Spinal cord (tissue), 10 donors: ENCODE measurements at places on chromosomes 4 and X. TPM values are rescaled to one million over a fixed set of nuclear protein-coding genes. Genes with fewer than 3 reads are reported as not detected.

- no peak overlapping the region for H3K4me3 ChIP-seq
- no peaks in the 10 kb centered on the region for H3K36me3 ChIP-seq
- no peaks in the 10 kb centered on the region for H3K27me3 ChIP-seq
- no peak for DNase-seq
- H3K27ac ChIP-seq: no peak overlapping the region
Measured at GRCh38 chr4:54498661-54499111, 159.1 kb upstream of the KIT start.

The PPP1R3F gene
- total RNA-seq: 13.3 TPM

The GPR173 gene
- total RNA-seq: 12.5 TPM

DNA sequence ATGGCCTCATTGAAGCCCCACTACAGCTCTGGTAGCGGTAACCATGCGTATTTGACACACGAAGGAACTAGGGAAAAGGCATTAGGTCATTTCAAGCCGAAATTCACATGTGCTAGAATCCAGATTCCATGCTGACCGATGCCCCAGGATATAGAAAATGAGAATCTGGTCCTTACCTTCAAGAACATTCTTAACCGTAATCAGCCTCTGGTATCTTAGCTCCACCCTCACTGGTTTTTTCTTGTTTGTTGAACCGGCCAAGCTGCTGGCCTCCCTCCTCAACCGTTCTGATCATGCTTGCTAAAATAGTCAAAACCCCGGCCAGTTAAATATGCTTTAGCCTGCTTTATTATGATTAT is 876 bp downstream of the HPRT1 start:
- peak; percentile 26 for DNase-seq
- H3K27ac ChIP-seq: no peak overlapping the region
- H3K27me3 ChIP-seq: no peaks in the 10 kb centered on the region
- H3K4me1 ChIP-seq: peaks cover 2% of the 10 kb centered on the region
- no peaks in the 10 kb centered on the region for H3K36me3 ChIP-seq

The UBE2A gene
- 46.6 TPM for total RNA-seq

DNA sequence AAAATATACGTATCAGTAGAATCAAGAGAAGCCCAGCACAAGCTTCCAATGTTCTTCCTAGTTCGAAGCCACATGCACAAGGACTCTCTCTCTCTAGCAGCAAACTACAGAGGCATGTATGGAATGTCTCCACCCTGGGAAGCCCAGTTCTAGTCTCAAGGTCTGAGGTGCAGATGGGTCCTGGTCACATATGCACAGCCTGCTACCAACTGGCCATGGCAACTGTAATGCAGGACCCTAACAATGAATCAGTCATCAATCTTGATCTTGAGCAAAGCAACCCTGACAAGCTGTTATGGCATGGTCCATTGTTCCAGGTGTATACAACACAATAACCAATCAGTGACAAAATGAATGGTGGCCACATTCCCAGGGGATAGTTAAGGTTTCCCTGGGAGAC is 55.8 kb downstream of the MBNL3 start:
- no peak overlapping the region for H3K27ac ChIP-seq
- no peaks in the 10 kb centered on the region for H3K4me1 ChIP-seq
- DNase-seq: no peak
- H3K36me3 ChIP-seq: no peaks in the 10 kb centered on the region

The GAGE2A gene
- total RNA-seq: not detected

DNA sequence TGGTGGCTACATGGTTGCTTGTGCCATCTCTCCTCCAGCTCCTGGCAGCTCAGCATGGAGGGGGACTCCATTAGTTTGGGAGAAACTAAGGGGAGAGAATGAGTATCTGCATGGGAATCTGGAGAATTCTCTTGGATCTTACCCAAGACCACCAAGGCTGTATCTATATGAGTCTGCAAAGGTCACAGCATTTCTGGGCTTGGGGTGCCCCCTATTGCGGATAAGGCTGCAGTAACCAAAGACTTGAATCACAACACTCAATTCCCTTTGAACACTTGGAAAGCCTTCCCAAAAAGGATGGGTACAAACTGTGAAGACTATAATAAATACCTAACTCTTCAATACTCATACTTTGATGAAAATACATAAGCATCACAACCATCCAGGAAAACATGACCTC is 623.5 kb upstream of the NR3C2 start:
- H3K27ac ChIP-seq: no peak overlapping the region
- no peaks in the 10 kb centered on the region for H3K36me3 ChIP-seq
- no peaks in the 10 kb centered on the region for H3K4me1 ChIP-seq
- no peak overlapping the region for H3K4me3 ChIP-seq

GRCh38 chr4:11286533-11286932 is 142.2 kb downstream of the HS3ST1 start:
- H3K27ac ChIP-seq: no peak overlapping the region
- no peaks in the 10 kb centered on the region for H3K4me1 ChIP-seq
- no peaks in the 10 kb centered on the region for H3K36me3 ChIP-seq
- no peak for DNase-seq
- H3K4me3 ChIP-seq: no peak overlapping the region

The AFF2 gene
- total RNA-seq: 49.8 TPM

DNA sequence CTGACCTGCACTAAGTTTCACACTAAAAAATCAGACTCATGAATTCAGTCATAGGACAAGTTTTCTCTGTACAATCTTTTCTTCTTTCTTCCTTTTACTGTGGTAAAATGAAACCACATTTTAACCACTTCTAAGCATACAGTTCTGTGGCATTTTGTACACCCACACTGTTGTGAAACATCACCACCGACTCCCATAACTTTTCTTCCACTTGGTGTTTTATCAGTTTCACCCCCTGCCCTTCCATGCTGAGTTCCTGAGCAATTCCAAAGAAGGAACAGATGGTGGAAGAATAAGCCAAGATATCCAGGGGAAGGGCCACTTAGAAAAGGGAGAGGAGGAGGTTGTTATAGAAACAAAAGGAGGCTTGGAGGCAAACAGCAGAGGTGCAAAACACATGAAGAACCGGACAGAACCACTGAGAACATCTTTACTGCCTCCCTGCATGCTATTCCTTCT is 22.6 kb downstream of the SLC25A4 start:
- no peaks in the 10 kb centered on the region for H3K27me3 ChIP-seq
- no peaks in the 10 kb centered on the region for H3K4me1 ChIP-seq
- no peak overlapping the region for H3K27ac ChIP-seq
- no peak overlapping the region for H3K4me3 ChIP-seq

GRCh38 chr4:89491761-89492160 is 184.2 kb upstream of the GPRIN3 start:
- no peak for DNase-seq
- H3K27ac ChIP-seq: no peak overlapping the region
- H3K36me3 ChIP-seq: no peaks in the 10 kb centered on the region
- no peaks in the 10 kb centered on the region for H3K4me1 ChIP-seq

The FGF2 gene
- total RNA-seq: 38.1 TPM

DNA sequence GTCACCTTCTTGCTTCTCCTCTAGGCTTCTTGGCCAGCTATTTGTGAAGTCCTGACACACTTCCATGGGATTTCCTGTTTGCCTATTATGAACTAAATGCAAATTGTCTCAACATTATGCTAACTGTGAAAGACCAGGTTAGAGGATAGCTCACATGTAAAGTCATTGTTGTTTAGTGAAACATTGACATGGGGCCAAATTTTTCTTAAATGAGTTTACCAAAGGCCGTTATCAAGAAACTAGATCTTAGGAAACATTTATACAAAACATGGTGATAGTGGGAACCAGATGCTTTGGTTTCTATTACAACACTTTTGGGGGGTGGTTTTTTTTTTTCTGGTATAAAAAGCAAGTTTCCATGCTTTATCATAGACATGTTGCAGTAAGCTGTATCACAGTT is 466.8 kb upstream of the FAM241A start:
- H3K27me3 ChIP-seq: no peaks in the 10 kb centered on the region
- no peaks in the 10 kb centered on the region for H3K4me1 ChIP-seq
- no peak overlapping the region for H3K27ac ChIP-seq

DNA sequence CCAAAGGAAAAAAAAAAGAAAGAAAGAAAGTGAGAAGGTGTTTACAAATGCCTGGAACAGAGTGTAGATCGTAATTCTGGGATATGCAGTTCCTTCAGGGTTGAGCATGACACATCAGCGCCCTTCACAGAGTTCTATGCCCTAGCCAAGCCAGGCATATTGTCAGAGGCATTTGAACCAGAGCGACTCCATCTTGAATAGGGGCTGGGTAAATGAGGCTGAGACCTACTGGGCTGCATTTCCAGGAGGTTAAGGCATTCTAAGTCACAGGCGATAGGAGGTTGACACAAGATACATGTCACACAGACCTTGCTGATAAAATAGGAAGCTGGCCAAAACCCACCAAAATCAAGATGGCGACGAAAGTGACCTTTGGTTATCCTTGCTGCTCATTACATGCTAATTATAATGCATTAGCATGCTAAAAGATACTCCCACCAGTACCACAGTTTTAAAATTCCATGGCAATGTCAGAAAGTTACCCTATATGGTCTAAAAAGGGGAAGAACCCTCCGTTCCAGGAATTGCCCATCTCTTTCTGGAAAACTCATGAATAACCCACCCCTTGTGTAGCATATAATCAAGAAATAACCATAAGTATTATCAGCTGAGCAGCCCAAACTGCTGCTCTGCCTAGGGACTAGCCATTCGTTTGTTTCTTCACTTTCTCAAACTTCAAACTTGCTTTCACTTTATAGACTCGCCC is 23.5 kb upstream of the LRBA start:
- DNase-seq: no peak
- H3K27ac ChIP-seq: no peak overlapping the region
- no peaks in the 10 kb centered on the region for H3K36me3 ChIP-seq
- H3K27me3 ChIP-seq: no peaks in the 10 kb centered on the region

- no peaks in the 10 kb centered on the region for H3K4me1 ChIP-seq
- H3K27ac ChIP-seq: no peak overlapping the region
- H3K4me3 ChIP-seq: no peak overlapping the region
Measured at GRCh38 chrX:76987381-76987780, 459.8 kb upstream of the FGF16 start.

DNA sequence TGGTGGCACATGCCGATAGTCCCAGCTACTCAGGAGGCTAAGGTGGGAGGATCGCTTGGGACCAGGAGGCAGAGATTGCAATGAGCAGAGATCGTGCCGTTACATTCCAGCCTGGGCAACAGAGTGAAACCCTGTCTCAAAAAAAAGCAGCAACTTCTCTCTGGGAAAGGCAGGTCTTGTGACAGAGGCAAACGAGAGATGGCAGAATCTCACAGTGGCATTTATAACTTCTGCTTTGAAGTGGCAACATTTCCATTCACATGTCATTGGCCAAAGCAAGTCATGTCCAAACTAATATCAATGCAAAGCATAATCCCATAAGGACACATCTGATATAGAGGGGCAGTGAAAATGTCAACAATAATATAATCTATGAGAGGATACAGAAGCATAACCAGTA is 79.8 kb downstream of the PPEF2 start:
- H3K27ac ChIP-seq: no peak overlapping the region
- H3K36me3 ChIP-seq: no peaks in the 10 kb centered on the region
- no peaks in the 10 kb centered on the region for H3K4me1 ChIP-seq
- H3K27me3 ChIP-seq: no peaks in the 10 kb centered on the region
- no peak for DNase-seq

The SAT1 gene
- total RNA-seq: 405 TPM

The NBDY gene
- 17.2 TPM for total RNA-seq

The CNOT6L gene
- 47.3 TPM for total RNA-seq

GRCh38 chr4:30833206-30833605 is 113.0 kb downstream of the PCDH7 start:
- H3K27ac ChIP-seq: no peak overlapping the region
- no peaks in the 10 kb centered on the region for H3K36me3 ChIP-seq
- no peak overlapping the region for H3K4me3 ChIP-seq
- no peaks in the 10 kb centered on the region for H3K4me1 ChIP-seq

The RPS6KA6 gene
- total RNA-seq: 14.1 TPM

- no peaks in the 10 kb centered on the region for H3K36me3 ChIP-seq
- no peak for DNase-seq
- no peak overlapping the region for H3K4me3 ChIP-seq
- H3K27ac ChIP-seq: no peak overlapping the region
- H3K4me1 ChIP-seq: no peaks in the 10 kb centered on the region
Measured at GRCh38 chr4:140309124-140309870, 64.1 kb upstream of the SCOC start.

GRCh38 chrX:130084631-130085237 is 25.6 kb downstream of the ELF4 start:
- no peak for DNase-seq
- H3K27ac ChIP-seq: no peak overlapping the region
- no peaks in the 10 kb centered on the region for H3K36me3 ChIP-seq
- peaks cover 5% of the 10 kb centered on the region for H3K4me1 ChIP-seq
- peaks cover 4% of the 10 kb centered on the region for H3K27me3 ChIP-seq

GRCh38 chrX:3757510-3758025 is 44.1 kb upstream of the PRKX start:
- no peak overlapping the region for H3K27ac ChIP-seq
- H3K27me3 ChIP-seq: no peaks in the 10 kb centered on the region
- no peak overlapping the region for H3K4me3 ChIP-seq
- DNase-seq: no peak
- H3K36me3 ChIP-seq: no peaks in the 10 kb centered on the region
- H3K4me1 ChIP-seq: no peaks in the 10 kb centered on the region

- H3K4me3 ChIP-seq: no peak overlapping the region
- no peak overlapping the region for H3K27ac ChIP-seq
- no peaks in the 10 kb centered on the region for H3K27me3 ChIP-seq
- H3K36me3 ChIP-seq: no peaks in the 10 kb centered on the region
- no peaks in the 10 kb centered on the region for H3K4me1 ChIP-seq
Measured at GRCh38 chr4:184548648-184549341, 74.4 kb upstream of the IRF2 start.

The RTL3 gene
- total RNA-seq: 0.10 TPM

GRCh38 chrX:10022580-10023245 is 55.6 kb downstream of the CLDN34 start:
- H3K4me1 ChIP-seq: no peaks in the 10 kb centered on the region
- H3K27ac ChIP-seq: no peak overlapping the region
- no peak overlapping the region for H3K4me3 ChIP-seq
- H3K36me3 ChIP-seq: no peaks in the 10 kb centered on the region
- DNase-seq: no peak
- H3K27me3 ChIP-seq: peaks cover 3% of the 10 kb centered on the region

The RAB40AL gene
- 1.3 TPM for total RNA-seq

GRCh38 chrX:103573202-103573601 is 12.1 kb upstream of the TCEAL4 start:
- no peaks in the 10 kb centered on the region for H3K36me3 ChIP-seq
- H3K27ac ChIP-seq: no peak overlapping the region
- DNase-seq: no peak
- H3K4me3 ChIP-seq: no peak overlapping the region
- H3K27me3 ChIP-seq: peaks cover 2% of the 10 kb centered on the region
